GM12878 (cell line): ENCODE measurements at places on chromosomes 5 and 9. TPM values are rescaled to one million over a fixed set of nuclear protein-coding genes. Genes with fewer than 3 reads are reported as not detected.

DNA sequence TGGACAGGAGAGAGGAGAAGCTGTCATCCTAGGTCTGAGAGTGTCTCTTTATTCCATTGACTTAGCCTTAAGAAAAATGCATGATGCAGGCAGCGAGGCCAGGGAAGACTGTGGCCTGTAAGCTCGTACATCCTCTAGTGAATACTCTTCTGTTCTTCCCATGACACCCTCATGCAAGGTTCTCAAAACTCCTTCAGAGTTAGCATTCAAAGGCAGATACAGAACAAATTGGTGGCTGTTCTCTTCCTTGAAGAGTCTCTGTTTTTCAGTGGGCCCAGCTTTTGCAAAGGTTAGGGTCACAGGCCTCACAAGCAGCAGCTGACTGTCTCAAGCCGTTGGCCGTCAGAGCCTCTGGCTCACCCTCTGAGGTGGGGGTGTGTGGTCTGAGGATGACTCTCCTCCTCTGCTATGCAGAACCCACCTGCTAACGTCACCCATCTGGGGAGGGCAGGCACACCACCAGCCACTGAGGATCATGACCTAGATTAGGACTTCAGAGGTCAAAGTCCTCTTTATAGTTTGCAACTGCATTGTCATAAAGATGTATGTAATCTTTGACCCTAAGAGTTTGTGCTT lies 15.1 kb downstream of the ADCY2 start:
- H3K27me3 ChIP-seq, result no peaks in the 10 kb centered on the region
- no peaks in the 10 kb centered on the region for H3K36me3 ChIP-seq
- H3K4me3 ChIP-seq, result no peak overlapping the region
- H3K4me1 ChIP-seq, result no peaks in the 10 kb centered on the region
- no peak overlapping the region for H3K27ac ChIP-seq

SPINK7 gene
- polyA plus RNA-seq, result not detected in 2 replicates

IFNA8 gene
- not detected in 2 replicates for polyA plus RNA-seq

DNA sequence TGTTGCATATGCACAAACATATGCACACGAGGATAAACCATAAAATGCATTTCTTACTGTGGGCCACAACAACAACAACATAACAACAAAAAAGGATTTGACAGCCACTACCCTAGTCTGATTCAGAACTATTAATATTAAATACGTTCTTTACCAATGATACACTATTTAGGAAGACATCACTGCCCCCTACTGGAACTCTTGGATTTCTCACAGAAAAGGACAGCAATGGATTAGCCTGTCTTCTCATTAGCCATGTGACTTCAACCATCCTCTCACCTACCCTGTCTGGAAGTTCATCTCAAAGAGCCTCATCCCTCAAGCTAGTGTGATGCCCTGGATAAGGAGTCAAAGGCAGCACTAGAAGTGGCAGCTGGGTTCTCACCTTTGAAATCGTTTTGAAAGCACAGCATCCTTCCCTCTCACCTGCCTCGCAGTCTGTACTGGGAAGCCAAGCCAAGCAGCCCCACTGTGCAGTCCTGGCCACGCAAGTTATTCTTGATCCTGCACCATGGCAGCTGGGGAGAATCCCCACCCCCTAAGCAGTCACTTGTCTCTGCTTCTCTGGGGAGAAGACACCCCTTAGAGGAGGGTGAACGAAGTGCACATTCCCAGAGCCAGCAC lies 64.6 kb downstream of the SH3TC2 start:
- no peaks in the 10 kb centered on the region for H3K27me3 ChIP-seq
- no peaks in the 10 kb centered on the region for H3K4me1 ChIP-seq
- no peaks in the 10 kb centered on the region for H3K36me3 ChIP-seq
- H3K27ac ChIP-seq, result no peak overlapping the region
- DNase-seq, result no peak
- no peak overlapping the region for H3K4me3 ChIP-seq

HRCT1 gene
- not detected in 2 replicates for polyA plus RNA-seq

SLC24A2 gene
- not detected in 2 replicates for polyA plus RNA-seq

GRCh38 chr5:14850419-14851049 lies 21.0 kb downstream of the ANKH start:
- H3K4me1 ChIP-seq, result no peaks in the 10 kb centered on the region
- DNase-seq, result no peak
- H3K27ac ChIP-seq, result no peak overlapping the region
- H3K4me3 ChIP-seq, result no peak overlapping the region
- no peaks in the 10 kb centered on the region for H3K36me3 ChIP-seq
- no peaks in the 10 kb centered on the region for H3K27me3 ChIP-seq
